Large intestine (tissue), 12 donors: ENCODE measurements at places on chromosomes 4 and X. TPM values are rescaled to one million over a fixed set of nuclear protein-coding genes. Genes with fewer than 3 reads are reported as not detected.

RAB33A gene
- 1.7 TPM for polyA plus RNA-seq

- no peak for DNase-seq
- H3K27ac ChIP-seq: no peak overlapping the region
- no peaks in the 10 kb centered on the region for H3K36me3 ChIP-seq
- no peak overlapping the region for H3K4me3 ChIP-seq
Observed at GRCh38 chr4:147309434-147309833, 171.5 kb upstream of the EDNRA start.

MMRN1 gene
- 22.4 TPM for polyA plus RNA-seq

DNA sequence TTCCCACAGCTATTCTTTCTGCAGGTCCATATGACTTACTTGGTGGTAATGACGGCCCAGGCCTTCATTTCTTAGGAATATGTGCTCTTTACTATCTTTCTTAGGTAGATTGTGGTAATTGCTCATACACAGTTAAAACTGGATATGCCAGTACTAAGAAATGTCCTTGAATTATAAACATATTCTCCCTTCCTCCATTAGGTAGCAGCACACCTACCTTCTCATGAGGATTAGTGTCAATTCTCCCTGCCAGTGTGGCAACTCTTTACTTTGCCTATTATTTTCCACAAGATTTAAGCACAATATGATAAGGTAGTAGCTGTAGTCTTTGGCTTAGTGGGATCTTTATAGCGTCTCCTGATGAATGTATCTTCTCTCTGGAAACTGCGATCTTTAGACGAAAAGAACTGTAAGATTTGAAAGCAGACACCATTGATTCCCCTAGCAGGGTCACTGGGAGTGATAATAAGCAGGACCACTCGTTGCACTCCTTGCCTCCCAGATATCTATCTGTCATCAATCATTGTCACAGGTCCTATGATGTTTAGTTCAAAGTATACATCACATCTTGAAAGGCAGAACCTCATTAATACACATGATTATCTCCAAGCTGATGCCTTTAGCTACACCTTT, 1240.7 kb downstream of the C4orf33 start:
- no peaks in the 10 kb centered on the region for H3K36me3 ChIP-seq
- H3K27me3 ChIP-seq: no peaks in the 10 kb centered on the region
- no peak overlapping the region for H3K27ac ChIP-seq
- H3K4me1 ChIP-seq: no peaks in the 10 kb centered on the region

DNA sequence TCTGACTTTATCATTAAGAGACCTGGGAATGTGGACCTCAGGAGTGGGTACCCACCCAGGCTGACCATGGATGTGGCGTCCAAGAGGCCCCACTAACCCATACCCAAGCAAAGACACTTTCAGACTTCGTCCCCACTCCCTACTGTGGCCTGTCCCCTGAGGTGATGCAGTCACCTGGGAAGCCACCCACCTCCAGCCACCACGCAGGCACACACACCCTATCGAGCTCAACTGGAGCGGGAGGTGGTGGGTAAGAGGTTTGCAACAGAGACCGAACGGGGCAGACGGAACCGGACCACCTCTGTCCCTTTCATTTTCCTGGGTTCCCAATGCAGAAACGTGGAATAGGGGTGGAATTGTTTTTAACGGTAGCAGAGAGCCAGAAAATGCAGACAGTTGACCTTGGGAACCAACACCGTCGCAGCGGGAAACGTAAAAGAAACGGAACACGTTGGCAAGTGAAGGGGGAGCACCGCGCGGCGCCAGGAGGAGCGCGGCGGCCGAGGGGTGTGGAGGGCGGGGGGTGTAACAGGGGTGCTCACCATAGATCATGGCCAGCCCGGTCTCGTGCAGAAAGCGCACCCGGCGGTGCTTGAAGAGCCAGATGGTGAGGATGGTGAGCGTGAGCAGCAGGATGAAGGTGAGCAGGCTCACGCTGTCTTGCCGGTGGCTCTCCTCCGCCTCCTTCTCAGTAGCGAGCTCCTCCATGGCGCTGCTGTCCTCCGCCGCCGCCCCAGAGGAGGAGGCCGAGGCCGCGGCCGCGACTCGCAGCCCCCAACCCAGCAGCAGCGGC, 559 bp downstream of the SLC9A7 start:
- no peak for DNase-seq
- no peaks in the 10 kb centered on the region for H3K27me3 ChIP-seq
- no peak overlapping the region for H3K27ac ChIP-seq
- H3K4me1 ChIP-seq: peaks cover 3% of the 10 kb centered on the region
- H3K4me3 ChIP-seq: peak overlapping the region; percentile 51

GRCh38 chrX:70434914-70435586, 9.6 kb upstream of the DLG3 start:
- no peak for DNase-seq
- H3K4me3 ChIP-seq: peak overlapping the region; percentile 88
- H3K27me3 ChIP-seq: peaks cover 21% of the 10 kb centered on the region
- no peaks in the 10 kb centered on the region for H3K36me3 ChIP-seq
- H3K4me1 ChIP-seq: peaks cover 8% of the 10 kb centered on the region

DNA sequence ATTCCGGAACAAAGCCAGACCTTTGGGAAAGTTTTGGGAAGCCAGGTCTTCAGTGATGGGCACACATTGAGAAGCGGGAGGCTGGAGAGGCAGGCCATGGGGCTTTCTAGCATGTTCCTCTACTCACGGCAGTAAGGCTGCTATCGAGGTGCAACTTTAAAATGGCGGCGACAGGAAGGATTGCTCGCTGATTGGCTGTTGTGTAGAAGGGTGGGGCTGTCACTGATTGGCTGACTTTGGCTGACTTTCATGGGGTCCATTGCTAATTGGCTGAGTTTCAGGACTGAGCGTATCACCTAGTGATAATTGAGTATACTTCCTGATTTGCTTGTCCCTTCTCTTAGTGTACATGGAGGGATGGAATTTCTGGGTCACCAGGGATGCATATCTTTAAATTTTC, 19.7 kb upstream of the GLOD5 start:
- DNase-seq: no peak
- no peaks in the 10 kb centered on the region for H3K27me3 ChIP-seq
- no peak overlapping the region for H3K27ac ChIP-seq
- no peak overlapping the region for H3K4me3 ChIP-seq

GRCh38 chrX:123665197-123665596, 67.7 kb downstream of the THOC2 start:
- peaks cover 27% of the 10 kb centered on the region for H3K36me3 ChIP-seq
- H3K27ac ChIP-seq: no peak overlapping the region
- H3K4me3 ChIP-seq: no peak overlapping the region
- no peaks in the 10 kb centered on the region for H3K27me3 ChIP-seq
- DNase-seq: no peak

DNA sequence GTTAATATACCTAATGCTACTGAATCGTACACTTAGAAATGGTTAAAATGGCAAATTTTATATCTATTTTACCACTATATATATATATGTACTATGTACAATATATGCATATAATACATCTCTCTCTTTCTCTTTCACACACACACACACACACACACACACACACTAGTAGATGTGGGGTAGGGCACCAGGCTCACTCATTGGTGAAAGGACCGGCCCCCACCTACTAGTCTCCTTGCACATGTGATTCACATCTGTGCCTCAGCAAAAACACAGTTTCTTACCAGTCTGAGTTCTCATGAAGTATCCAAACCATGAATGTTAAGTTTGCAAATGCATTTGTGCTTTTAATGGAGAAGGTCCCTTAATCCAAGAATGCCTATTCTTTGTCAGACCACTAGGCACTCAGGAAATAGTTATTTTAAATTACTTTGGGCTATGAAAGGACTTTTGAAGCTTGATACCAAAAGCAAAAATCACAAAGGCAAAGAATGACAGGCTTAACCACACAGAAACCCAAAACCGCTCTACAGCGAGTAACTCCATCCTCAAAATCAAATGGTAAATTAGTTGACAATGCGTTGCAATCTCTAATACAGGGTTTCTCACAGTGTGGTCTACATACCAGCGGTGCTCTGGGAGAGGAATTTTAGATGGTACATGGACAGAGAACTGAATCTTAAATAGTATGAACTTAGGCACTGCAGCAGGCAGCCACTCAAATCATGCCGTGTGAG, 5.8 kb downstream of the TSC22D3 start:
- H3K27ac ChIP-seq: no peak overlapping the region
- H3K4me3 ChIP-seq: no peak overlapping the region
- H3K36me3 ChIP-seq: no peaks in the 10 kb centered on the region
- DNase-seq: no peak

DNA sequence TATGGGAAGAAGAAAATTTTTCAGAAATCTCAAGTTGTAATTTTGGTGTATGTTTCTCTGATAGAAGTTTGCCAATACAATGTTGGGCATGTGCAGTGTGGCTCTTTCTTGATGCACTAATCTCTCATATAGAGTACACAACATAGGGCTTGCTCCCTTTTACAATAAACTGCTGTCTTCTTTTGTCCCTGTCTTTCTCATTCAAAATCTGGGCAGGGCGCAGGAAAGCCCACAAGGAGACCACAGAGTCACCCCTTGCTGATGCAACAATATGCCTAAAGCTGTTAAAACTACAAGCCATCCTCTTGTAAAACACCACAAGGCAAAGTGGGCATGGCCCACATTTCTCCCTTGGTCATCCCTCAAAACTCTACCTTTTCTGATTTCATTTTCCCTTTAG, 63.4 kb upstream of the TBC1D9 start:
- no peak overlapping the region for H3K4me3 ChIP-seq
- no peak for DNase-seq
- H3K27ac ChIP-seq: no peak overlapping the region
- H3K36me3 ChIP-seq: no peaks in the 10 kb centered on the region
- H3K27me3 ChIP-seq: no peaks in the 10 kb centered on the region
- no peaks in the 10 kb centered on the region for H3K4me1 ChIP-seq

DMD gene
- 23.3 TPM for polyA plus RNA-seq
